ENCODE measurements at places on chromosomes 5 and 9.

GRCh38 chr9:5667391-5667790, 38.5 kb downstream of the RIC1 start:
- DNase-seq, result no peak

GRCh38 chr9:115349542-115349941, 231.6 kb upstream of the TNC start:
- DNase-seq, result no peak

DNA sequence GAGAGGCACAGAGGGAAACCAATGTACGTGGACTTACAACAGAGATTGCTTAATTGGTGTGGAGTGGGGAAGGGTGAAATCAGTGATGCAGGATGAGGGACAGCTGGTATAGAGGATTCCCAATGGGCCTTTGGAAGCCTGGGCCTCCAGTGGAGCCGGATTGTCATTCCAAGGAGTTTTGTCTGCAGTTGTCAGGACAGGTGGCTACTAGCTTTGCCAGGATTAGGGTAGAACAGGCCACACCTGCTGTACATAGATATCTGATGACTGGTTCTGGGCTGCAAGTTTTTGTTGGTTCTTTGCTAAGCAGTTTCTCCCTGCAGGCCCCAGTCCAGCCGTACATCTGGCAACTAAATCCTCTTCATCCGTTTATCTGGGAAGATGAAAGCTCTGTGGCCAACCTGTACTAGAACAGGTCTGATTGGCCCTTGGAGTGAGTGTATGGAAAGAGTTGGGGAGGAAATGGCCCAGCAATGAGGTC, 4.2 kb downstream of the SKP2 start:
- DNase-seq, result no peak

DNA sequence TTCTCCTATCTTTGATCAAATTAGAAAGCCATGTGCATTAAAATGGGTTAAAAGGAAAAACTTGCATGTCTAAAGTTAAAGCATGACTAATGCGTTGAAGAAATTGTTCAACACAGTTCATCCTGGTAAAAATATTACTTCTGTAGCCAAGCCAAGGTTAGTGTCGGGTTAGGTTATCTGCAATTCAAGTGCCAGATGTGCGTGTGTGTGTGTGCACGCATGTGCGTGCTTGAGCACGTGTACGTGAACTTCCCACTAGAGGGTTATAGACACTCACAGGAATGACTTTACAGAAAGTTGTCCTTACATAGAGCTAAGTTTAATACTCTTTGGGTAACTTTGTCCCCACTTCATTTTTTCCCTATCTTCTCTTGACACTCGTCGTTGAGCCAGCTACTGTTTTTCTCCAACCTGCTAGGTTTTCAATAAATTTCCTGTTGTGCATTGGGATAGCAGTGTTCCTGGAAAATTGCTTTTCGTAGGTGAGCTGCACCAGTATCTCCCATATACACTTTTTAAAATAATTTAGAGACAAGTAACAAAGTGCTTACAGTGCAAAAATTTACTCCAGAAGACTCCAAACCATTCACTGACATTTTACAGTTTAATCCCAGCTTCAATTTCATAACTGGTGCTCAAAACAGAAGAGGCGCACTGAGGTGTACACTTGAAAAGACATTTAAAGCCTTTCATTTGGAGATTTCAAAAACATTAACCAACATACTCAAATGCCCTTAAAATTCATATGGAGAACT, 353.8 kb downstream of the NFIB start:
- DNase-seq, result no peak

DNA sequence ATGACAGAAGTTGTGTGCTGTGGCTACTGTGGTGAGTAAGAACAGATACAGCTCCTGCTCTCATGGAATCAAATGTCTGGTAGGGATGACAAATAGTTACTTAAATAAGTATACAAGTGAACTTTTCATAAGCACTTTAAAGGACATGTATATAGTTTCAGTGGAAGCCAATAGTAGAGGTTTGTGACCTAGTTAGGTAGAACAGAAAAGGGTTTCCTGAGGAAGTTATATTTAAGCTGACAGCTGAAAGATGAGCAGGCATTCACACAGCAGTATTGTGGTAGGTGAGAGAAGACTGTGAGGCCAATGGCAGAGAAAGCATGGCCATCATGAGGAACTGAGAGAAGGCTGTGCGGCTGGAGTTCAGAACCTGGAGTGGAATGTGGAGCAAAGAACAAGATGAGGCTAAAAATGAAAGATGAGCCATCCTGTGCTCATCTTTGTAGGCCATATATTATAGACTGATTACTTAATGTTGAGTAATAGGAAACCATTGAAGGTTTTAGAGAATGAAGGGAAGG, 15.4 kb downstream of the FAM174A start:
- no peak for DNase-seq

DNA sequence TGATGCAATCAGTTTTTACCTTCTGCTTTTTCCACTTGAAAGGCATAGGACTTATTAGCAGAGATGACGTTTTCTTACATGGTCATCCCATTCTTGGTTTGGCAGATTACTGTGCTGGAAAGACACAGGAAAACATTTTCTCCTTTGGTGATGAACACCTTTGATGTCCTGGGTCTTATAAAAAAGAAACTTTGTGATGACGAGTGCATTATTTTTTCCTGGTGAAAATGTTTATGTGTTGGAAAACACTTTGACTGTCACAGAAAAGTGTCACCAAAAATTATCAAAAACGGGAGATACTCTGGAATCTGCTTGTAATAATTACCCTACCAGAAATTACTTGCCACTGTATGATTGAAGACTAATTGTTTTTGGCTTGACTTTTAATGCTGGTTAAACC, 2020.9 kb downstream of the MAT2B start:
- no peak for DNase-seq

- DNase-seq, result peak; percentile 91
These were observed at the start of the genes ARSK and SKIC3 for GRCh38 chr5:95554647-95555548. Gene ARSK (plus strand): TSS chr5:95555101. CDS start chr5:95555279, 178 bp downstream. Gene SKIC3 (minus strand): TSS chr5:95554977. CDS start chr5:95547150, 7,827 bp downstream.

DNA sequence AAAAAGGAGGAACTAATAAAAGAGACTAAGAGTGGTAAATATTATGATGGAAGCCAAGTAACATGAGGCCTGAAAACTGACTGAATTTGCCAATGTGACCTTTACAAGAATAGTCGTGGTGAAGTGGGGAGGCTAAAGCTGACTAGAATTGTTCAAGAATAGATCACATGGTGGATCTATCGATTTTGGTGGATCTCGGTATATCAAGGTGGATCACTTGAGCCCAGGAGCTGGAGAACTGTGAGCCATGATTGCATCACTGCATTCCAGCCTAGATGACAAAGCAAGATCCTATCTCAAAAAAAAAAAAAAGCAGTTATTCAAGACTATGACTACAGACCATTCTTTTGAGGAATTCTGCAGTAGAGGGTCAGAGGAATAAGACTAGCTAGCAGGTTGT, 15.1 kb downstream of the ERMP1 start:
- no peak for DNase-seq

GRCh38 chr5:177169271-177169670, 35.7 kb downstream of the NSD1 start:
- no peak for DNase-seq

GRCh38 chr9:33619666-33620404, 95.8 kb downstream of the ANKRD18B start:
- DNase-seq, result no peak

GRCh38 chr5:31283326-31283725, 89.8 kb downstream of the CDH6 start:
- DNase-seq, result no peak

- DNase-seq, result no peak
These were observed 18.0 kb upstream of the JAKMIP2 start for GRCh38 chr5:147800491-147800890.

DNA sequence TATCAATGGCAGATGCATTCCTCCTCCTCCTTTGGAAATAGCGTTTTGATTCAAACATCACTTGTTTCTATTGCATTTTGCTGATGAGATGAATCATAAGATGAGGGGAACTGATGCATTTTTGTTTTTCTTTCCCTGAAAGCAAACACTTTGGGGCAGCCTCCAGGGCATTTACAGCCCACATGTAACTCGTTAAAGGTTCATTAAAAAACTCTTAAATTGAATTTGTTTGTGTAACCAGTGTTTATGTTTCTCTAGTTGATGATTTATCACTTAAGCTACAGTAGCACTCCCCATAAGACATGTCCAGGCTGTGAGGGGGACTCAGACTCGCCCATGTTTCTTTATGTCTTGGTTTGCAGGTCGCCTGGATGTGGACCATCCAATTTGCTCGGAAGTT, 246.1 kb upstream of the ANKH start:
- DNase-seq, result no peak

GRCh38 chr5:91950328-91950727, 567.2 kb upstream of the ARRDC3 start:
- DNase-seq, result no peak

DNA sequence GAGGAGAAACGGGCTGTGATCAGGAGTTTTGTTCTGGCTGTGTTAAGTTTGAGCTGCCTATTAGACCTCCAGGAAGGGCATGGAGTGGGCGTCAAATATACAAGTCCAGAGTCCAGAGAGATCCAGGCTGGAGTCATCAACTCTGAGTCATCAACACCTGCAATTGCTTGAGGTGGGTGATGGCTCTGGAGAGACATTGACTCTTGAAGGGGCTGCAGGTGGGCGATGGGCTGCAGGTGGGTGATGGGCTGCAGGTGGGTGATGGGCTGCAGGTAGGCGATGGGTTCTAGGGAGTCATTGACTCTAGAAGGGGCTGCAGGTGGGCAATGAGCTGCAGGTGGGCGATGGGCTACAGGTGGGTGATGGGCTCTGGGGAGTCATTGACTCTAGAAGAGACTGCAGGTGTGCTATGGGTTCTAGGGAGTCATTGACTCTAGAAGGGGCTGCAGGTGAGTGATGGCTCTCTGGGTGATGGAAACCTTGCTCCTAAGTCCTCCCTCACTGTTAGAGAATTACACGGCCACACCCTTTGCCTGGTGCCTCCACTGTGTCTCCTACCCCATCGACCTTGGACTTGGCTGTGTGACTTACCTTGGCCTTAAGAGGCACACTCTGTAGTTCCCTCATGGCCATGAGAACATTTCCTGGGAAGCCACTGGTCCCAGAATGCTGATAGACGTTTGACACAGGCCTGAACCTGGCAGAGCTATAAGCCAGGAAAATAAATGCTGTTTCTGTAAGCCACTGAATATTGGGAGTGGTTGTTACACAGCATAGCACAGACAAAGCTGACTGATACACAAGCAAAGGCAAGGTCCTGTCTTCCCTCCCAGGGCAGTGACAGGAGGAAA, 10.4 kb upstream of the FIBCD1 start:
- DNase-seq, result no peak

- DNase-seq, result no peak
These were observed 11.6 kb upstream of the CEL start for GRCh38 chr9:133050142-133050541.

GRCh38 chr9:87622098-87622497, 103.8 kb upstream of the CTSL start:
- no peak for DNase-seq

DNA sequence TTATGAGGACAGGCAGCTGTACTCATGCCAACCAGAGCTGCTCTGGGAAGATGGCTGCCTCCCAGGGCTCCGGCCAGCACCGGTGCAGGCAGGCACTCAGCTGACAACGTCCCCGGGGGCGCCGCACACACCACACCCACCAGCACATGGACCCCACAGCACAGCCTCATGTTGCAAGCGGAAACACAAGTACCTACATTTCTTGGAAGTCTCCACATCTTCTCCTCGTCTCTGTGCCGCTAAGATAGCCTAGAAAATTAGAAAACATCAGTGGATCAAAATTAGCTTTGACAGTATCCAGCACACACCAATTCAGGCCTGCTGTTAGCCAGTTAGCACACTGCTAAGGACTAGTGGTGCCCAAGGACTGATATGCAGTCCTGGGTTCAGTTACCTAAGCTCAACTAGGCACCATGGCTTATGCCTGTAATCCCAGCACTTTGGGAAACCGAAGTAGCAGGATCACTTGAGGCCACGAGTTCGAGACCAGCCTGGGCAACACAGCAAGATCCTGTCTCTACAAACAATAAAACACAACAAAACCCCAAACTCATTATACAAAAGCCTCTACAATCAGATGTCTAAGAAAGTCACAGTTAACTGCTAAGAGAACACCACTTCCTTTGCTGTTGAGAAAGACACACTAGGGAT, 2.4 kb downstream of the EDF1 start:
- DNase-seq, result no peak

DNA sequence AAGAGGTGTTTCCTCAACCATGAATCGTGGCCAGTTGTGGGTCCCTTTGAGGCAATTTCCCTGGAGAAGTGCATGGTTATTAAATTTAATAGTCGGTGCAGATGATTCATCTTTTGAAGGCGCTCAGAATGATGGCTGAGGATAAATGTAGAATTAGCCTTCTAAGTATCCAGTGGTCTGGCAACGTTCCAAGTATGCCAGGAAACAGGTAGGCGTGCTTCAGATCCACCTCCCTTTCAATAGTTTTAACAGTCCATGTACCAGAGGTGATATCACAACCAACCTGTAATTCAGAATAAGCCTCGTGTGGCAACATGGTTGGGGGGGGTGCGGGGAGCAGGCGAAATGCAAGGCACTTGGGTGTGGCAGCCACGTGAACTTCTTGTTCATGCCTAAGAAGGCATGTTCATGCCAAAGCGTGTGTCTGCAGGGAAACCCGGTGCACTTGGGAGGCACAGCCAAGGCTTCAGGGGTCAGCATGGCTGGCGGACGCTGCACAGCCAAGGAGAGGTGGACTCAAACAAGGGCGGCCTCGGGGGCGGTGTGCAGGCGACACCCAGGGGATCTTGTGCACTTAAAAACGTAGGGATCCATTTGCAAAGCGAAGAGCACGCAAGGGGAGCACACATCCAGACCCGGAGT, 5.2 kb upstream of the NKD2 start:
- no peak for DNase-seq

DNA sequence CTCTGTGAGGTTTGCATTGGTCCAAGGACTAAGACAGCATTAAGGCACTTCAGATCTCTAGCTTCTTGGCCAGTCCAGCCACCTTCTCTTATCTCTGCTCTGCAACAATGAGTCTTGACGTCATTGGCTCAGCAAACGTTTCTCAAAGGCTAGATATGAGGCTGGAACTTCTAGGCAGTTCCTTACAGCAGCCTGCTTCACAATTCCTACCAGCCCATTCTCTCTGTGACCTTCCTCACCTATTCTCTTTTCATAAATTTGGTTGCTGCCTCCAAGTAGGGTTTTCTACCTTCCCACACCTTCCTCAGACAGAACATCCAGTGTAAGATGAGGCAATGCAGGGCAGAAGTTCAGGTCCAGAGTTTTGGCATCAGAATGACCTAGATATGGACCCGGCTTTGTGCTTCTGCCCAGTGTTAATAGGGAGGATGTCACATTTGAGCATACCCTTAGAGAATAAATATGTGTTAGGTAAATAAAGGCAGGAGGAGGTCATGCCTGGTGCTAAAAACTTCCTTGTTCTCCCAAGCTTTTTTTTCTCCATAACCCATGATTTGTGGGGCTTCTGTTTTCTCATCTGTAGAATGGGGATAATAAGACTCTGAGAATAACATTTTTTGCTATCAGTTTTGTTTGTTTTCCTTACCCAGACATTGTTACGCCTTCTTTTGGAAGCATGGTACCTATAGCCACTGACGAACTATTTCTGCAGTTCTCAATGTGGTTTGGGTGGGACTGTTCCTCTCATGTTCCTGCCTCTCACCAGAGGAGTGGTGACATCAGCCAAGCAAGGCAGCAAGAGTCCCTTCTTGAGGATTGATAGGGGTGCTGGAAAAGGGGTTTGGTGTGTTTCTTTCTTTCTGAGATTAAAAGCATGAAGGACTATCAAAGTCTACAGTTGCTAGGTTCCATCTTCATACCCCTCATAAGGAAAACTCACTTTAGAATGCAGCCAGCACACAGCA, 220.6 kb upstream of the TRIM32 start:
- no peak for DNase-seq

- DNase-seq, result no peak
These were observed 259.9 kb upstream of the TARS1 start for GRCh38 chr5:33180900-33181299.

GRCh38 chr5:142782976-142783530, 12.9 kb downstream of the ARHGAP26 start:
- no peak for DNase-seq
